Psoas muscle (tissue), 8 donors: ENCODE measurements at places on chromosomes 16 and 17. TPM values are rescaled to one million over a fixed set of nuclear protein-coding genes. Genes with fewer than 3 reads are reported as not detected.

GRCh38 chr17:28810437-28810836 lies 32.2 kb downstream of the FAM222B start:
- no peak for DNase-seq

DNA sequence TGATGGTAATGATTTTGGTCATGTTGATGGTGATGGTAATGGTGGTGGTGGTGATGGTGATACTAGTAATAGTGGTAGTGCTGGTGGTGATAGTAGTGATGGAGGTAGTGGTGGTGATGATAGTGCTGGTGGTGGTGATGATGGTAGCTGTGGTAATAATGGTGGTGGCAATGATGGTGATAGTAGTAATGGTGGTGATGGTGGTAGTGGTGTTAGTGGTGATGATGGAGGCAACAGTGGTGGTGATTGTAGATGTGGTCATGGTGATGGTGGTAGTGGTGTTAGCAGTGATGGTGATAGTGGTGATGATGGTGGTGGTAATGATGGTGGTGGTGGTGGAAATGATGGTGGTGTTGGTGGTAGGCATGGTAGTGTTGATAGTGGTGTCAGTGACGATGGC lies 127.0 kb upstream of the RPL38 start:
- no peak for DNase-seq

- no peak for DNase-seq
Measured at GRCh38 chr16:55495616-55496289, 13.1 kb upstream of the LPCAT2 start.

GRCh38 chr17:45307290-45308015 lies 9.4 kb downstream of the MAP3K14 start:
- DNase-seq = no peak

- no peak for DNase-seq
Measured at GRCh38 chr16:78605548-78606101, 506.2 kb downstream of the WWOX start.

DNA sequence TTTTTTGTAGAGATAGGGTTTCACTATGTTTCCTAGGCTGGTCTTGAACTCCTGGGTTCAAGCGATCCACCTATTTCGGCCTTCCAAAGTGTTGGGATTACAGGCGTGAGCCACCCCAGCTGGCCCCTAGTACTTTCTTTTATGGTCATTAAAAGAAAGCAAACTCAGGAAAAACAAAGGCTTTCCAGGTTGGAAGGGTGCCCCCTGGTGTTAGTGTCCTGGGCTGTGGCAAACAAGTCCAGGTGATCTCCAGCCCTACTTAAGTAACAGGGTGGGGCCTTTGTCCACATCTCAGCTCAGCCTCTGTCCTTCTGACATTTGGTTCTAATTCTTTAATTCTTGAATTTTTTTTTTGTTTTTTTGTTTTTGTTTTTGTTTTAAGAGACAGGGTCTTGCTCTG lies 6.9 kb downstream of the IGFBP4 start:
- DNase-seq = no peak

GRCh38 chr17:28938552-28938951 lies 12.8 kb downstream of the PHF12 start:
- DNase-seq = peak; percentile 29

DNA sequence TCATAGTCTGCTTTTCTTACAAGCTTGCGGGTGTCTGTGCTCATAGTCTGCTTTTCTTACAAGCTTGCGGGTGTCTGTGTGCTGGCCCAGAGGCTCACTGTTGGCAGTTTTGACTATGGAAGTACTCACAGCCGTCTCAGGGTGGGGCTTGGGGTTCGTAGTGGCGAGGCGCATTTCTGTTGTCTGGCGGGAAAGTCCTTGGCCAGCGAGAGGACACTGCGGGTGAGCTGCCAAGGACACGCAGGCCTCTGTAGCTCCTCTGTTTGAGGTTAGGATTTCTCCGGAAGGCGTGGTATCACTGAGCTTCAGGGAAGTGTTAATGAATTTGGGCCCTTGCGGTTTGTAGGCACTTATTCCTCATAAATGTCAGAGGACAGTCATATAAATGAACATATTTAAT lies 13.5 kb downstream of the TBCD start:
- peak; percentile 36 for DNase-seq

GRCh38 chr16:58620396-58620795 lies 9.2 kb downstream of the CNOT1 start:
- DNase-seq = no peak

- DNase-seq = no peak
Measured at GRCh38 chr16:17313793-17314547, 156.8 kb downstream of the XYLT1 start.

DNA sequence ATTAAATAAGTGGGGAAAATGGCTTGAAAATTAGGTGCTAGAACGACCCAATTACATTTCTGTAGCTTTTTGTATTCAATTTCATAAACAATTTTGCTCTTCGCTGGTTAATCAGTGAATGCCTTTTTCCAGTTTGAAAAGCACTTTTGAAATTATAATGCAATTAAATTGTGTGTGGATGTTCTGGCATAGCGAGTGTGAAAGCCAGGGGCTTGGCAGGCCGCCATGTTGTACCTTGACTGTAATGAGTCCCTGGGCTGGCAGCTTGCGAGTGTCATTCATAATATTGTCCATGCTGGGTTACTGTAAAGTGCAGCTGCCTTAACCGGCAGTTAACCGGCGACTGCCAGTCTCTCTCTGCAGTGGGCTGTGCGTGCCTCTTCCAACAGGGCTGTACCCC lies 177.8 kb downstream of the CCDC182 start:
- no peak for DNase-seq

DNA sequence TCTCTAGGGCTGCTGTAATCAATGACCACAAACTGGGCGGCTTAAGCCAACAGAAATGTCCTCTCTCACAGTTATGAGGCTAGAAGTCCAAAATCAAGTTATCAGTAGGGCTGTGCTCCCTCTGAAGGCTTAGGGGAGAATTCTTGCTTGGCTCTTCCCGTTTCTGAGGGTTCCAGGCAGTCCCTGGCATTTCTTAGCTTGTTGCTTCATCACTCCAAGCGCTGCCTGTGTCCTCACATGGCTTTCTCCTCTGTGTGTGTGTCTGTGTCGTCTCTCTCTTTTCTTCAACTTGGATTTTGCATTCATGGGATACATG lies 13.7 kb upstream of the CDC42EP4 start:
- no peak for DNase-seq

DNA sequence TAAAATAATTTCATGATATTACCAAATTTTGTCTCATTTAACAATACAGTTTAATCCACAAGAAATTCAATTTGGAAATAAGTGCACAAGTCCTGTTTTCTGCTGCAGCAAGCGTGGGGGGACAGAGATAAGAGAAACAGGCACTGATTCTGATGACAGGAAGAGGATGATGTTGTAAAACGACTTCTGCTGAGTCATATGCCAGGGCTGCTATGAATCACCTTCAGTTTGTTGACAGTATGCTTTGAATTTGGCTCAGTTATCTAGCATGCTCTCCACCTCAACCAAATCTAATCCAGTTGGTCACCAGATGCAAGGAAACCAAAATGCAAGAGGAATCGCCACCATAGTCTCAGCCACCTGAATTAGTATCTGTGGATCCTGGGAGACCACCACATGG lies 244.1 kb upstream of the MON1B start:
- no peak for DNase-seq

- DNase-seq = no peak
Measured at GRCh38 chr17:37488009-37488604, 1.6 kb upstream of the DUSP14 start.

NEUROD2 gene
- total RNA-seq = not detected

HCRT gene
- not detected for total RNA-seq

KRTAP2-2 gene
- total RNA-seq = not detected

CCL22 gene
- not detected for total RNA-seq
